GM10248 (cell line): ENCODE measurements at places on chromosomes 11 and 22.

DNA sequence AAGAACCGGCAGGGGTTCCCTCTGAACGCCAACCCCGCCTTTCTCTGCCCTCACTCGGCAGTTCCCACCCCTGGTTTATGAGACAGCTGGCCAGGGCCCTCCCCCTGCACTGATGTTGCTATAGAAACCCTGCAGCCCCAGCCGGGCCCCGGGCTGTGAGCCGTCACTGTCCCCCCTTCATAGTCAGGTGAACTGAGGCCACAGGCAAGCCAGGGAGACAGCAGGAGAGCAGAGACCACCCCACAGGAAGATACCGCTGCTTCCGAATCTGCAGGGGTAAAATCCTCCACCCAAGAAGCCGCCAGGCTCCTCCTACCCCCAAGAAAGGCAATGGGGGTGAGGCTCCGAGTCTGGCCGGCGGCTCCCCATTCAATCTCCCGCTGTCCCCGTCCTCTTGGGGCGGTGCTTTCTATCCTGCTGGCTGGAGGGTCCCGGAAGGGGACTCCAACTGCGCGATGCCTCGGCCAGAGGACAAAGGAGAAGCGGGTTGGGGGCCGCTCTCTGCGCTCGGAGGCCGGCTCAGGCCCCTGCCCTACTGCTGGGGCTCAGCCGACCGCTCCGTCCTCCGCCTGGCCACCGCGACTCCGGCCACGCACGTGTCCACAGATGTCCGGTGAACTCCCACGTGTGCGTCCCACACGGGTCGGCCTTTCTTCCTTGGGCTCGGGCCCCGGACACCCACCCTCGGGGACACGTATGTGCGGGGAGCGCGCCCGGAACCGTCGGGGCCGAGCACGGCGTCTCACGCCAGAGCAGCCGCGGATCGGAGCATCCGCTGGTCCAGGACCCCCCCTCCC is 587 bp downstream of the SLC25A22 start:
- DNase-seq = peak; percentile 85

GRCh38 chr11:35553831-35554230 is 28.4 kb upstream of the PAMR1 start:
- DNase-seq = no peak

- DNase-seq = peak; percentile 46
Observed at GRCh38 chr11:34351687-34352469, 5.9 kb downstream of the ABTB2 start.

DNA sequence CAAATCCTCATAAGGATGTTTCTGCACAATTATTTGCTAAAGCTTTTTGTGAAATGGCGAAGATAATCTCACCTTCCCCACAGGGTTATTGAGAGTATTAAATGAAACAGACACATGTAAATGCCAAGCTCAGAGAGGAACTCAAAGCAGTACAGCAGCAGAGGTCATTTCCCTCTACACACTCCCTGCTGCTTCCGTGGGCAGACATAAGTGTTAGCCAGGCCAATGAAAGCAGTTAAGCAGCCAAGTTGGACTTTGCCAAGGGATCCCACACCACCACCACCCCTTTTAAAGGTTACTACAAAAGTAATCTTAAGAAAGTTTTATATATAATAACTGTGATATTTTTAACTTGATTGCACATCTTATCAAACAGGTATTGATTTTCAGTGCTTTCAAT is 4.0 kb upstream of the FAM111A start:
- DNase-seq = no peak

DNA sequence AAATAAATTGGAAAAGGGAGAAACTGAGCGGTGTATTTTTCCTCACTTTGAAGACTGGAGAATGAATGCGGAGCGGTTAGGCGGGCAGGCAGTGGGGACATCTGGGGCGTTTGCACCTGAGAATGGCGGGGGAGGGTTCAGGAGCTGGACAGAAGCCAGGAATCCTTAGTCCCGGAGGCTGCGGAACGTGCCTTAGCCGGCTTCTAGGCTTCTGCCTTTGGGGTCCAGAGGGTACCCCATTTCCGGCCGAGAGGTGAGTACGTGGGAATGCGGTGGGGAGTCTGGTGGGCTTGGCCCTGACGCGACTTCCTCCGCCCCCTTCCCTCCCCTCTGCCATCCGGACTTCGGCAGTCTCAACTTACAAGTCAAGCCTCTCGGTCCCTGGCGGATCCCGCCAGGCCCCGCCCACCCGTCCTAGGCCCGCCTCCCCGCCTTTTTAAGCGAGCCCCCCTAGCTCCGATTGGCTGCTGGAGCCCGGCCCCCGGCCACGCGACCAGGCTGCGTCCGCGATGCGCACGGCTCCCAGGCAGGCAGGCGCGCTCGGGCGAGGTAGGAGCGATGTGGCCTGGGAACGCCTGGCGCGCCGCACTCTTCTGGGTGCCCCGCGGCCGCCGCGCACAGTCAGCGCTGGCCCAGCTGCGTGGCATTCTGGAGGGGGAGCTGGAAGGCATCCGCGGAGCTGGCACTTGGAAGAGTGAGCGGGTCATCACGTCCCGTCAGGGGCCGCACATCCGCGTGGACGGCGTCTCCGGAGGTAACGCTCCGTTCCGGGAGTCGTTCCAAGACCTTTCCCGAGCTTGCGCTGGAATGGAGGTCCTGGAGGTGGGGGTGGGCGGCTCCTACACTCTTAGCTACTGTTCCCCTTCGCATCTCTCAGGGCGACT is at the start of gene GCAT:
GCAT (plus strand) TSS at position 525 of the 884 bp plus-strand sequence; CDS start at position 559, 34 bp downstream.
- peak; percentile 99 for DNase-seq

DNA sequence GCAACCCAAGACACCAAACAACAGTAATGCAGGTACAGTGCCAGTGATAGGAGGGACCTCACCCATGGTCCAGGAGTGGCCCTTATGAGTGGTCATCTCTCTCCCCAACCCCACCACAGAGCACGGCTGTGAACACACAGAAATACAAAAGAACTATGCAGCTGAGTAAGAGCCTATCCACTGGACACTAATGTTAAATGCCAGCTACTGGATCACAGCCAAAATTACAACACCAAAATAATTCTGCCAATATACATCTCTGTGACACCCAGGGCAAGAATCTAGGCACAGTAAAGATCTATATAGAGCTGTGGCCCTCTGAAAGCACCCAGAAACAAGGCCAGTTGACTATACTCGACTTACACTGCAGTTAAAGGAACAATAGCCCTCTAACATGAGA is 22.8 kb upstream of the GPR83 start:
- no peak for DNase-seq

DNA sequence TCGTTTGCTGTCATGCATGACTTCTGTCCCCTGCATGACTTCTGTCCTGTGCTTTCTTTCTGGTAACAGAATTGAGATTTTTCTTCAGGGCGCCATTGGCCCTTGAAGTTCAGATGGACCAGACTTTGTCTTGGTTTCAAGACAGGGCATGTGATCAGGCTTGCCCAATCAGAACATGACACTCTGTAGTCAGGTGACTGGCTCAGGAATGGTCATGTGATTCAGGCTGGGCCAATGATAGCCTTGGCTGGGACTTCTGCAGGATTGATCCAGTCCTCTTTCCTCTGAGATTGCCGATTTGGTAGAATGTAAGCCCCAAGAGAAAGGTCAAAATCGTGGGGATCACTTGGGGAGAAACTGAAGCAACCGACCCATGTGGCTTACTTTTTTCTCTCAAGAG is 90.5 kb upstream of the ALX4 start:
- DNase-seq = no peak

DNA sequence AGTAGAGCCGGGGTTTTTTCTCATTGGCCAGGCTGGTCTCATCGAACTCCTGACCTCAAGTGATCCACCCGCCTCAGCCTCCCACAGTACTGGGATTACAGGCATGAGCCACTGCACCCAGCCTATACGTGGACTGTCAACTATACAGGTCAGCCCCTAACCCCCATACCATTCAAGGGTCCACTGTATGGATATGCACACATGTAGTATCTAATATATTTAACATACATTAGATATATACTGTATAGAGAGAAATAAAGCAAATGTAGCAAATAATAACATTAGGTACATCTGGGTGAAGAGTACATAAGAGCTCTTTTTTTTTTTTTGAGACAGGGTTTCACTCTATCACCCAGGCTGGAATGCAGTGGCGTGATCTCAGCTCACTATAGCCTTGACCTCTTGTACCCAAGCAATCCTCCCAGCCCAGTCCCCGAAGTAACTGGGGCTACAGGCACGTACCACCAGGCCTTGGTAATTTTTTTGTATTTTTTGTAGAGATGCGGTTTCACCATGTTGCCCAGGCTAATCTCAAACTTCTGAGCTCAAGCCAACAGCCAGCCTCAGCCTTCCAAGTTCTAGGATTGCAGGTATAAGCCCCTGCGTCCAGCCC is 1.5 kb upstream of the ATP5MGL start:
- DNase-seq = no peak

GRCh38 chr11:68893282-68893681 is 10.3 kb downstream of the MRPL21 start:
- DNase-seq = no peak

GRCh38 chr11:20207781-20208621 is 47.7 kb upstream of the DBX1 start:
- DNase-seq = no peak

DNA sequence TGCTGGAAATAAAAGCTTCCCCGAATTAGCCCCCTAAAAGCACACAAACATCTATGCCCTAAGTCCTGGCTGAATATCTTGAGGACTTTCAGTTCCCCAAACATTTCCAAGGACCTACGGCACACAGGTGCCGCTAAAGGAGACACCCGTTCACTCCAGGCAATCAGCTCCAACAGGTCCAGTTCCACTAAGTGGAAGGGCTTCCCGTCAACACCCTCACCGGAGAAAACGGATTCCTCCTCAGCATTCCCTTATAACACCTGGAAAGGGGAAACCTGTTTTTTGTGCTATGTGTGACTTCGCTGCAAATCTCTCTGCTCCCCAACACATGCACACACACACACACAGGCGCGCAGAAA is 3.9 kb downstream of the TENM4 start:
- no peak for DNase-seq

GRCh38 chr22:50440544-50441249 is 34.1 kb downstream of the SBF1 start:
- DNase-seq = no peak

DNA sequence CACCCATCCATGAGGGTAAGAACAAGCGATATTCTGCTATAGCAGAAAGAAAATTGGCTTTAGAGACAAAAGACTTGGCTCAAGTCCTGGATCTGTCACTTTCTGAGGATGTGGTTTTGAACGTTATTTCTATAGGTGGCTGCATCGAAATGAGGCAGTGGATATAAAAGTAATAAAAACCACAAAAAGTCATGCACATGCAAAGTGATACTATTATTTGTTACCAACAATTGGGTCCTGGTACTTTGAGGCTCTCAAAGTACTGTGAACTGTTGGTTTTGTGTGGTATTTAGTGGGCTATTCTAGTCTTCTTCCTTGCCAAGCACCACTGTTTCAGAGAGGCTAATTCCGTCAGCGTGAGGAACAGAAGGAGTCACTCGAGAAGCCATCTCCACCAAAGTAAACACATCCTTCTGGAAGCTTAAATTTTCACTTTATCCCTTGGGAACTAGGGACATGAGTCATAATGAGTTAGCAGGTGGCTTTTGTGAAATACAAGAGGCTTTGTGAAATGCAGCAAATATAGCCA is 13.1 kb downstream of the UBASH3B start:
- no peak for DNase-seq

DNA sequence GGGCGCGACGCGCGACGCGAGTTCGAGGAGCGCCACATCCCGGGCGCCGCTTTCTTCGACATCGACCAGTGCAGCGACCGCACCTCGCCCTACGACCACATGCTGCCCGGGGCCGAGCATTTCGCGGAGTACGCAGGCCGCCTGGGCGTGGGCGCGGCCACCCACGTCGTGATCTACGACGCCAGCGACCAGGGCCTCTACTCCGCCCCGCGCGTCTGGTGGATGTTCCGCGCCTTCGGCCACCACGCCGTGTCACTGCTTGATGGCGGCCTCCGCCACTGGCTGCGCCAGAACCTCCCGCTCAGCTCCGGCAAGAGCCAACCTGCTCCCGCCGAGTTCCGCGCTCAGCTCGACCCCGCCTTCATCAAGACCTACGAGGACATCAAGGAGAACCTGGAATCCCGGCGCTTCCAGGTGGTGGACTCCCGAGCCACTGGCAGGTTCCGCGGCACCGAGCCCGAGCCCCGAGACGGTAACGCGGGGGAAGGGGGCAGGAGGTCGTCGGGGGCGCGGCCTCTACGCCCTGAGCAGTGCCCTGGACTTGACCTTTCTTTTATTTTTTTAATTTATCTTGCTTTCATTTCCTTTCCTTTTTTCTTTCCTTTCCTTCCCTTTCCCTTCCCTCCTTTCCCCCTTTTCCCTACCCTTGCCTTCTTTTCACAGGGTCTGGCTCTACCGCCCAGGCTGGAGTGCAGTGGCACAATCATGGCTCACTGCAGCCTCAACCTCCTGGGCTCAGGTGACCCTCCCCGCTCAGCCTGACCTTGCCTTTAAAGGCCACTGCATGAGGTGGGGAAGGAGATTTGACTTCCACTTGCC is 5.0 kb downstream of the MPST start:
- no peak for DNase-seq

DNA sequence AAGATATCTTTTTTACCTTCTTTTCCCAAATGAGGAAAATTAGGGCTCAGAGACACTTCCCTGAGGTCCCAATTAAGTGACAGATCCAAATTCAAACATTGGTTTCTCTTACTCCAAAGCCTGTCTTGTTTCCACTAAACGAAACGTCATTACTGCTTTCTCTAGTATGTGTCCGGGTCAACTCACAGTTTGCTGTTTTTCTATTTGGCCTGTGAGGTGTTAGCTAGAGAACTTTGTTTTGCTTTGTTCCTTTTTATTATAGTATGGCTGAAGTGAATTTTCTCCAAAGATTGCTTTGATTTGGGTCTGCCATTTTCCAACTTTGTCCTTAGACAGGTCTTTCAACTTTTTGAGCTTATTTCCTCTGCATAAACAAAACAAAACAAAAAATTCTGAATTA is 179.6 kb downstream of the UVRAG start:
- DNase-seq = no peak

- no peak for DNase-seq
Observed at GRCh38 chr22:21624880-21625791, 4.7 kb downstream of the YDJC start.

GRCh38 chr11:102478673-102479299 is 26.2 kb upstream of the TMEM123 start:
- no peak for DNase-seq

DNA sequence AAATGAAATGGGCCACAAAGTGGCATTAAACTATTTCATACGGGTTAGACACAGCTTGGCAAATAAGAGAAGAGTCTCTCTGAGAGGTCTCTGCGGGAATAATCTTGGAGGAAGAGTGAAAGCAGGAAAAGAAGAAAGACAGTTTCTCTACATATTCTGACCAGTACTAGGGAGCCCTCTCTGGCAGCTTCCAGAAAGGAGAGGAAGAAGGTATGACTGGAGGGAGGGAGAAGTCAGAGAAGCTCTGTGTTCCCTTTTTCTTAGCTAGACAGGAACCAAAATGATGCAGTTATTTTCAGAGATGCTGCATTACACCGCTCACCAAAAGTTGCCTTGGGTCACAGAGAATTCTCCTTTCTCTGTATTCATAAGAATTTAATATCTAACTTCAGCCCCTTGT is 382.1 kb downstream of the KCNA4 start:
- DNase-seq = no peak

DNA sequence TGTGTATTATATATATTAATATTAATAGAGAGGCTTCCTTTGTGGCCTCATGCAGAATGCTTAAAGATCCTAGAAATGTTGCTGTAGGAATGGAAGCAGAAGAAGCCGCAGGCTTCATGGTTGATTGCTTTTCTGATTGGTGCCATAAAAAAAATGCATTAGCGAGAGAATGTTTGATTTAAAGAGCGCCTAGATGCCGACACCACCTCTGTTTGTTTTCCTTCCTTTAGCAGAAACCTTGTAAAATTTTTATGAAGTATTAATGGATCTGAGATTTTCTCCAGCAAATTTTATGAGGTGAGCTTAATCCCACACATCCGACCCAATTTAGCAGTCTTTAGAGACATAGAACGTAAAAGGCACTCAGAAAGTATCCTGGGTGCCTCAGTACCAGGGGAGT is 587.5 kb downstream of the NTM start:
- DNase-seq = no peak
